AG09309 (cell line): ENCODE measurements at places on chromosomes 6 and 20.
A peak's percentile ranks its signal among the peaks of the same experiment; 100 is the strongest.

DNA sequence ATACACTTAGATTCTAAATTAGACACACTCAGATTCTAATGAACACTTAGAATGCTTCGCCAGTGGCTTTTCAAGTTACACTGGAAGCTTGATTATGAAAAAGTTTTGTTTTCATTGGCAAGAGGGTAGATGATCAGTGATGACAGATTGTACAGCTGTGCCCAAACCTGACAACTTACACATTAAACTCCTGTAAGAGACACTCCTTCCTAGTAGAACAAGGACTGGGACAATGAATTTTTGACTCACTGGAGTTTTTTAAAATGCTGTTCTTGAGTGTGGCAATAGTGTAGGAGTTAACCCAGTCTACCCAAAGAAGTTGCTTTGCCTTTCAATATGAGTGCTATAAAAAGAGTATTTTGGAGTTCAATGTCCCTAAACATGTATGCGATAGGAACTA is 140.8 kb downstream of the SLC16A10 start:
- no peak for DNase-seq

- DNase-seq, result no peak
Observed at GRCh38 chr20:44109951-44110361, 77.0 kb downstream of the JPH2 start.

DNA sequence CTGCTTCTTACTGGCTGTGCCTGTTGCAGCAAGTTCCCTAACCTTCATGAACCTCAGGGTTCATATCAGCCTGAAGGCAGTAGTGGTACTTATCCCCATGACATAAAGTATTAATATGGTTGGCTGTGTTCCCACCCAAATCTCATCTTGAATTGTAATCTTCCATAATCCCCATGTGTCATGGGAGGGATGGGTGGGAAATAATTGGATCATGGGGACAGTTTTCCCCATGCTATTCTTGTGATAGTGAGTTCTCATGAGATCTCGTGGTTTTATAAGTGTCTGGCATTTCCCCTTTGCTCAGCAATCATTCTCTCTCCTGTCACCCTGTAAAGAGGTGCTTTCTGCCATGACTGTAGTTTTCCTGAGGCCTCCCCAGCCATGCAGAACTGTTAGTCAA is 61.8 kb downstream of the FAM229B start:
- no peak for DNase-seq

DNA sequence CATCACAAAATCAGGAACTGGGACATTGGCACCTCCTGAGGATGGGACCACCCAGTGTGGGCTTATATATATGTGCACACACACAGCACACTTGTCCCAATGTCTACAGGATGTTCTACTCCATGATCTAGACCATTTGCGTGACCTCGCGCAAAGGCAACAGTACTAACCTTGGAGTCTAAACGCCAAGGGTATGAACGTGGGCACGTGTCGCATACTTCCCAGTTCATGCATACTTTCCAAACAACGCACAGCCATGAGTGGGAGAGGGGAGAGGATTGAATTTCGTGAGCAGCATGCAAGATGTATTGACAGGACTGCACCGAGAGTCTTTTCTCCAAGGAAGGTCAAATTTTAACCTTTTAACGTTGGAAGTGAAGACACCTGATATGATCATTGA is 214.2 kb upstream of the QKI start:
- DNase-seq, result no peak

DNA sequence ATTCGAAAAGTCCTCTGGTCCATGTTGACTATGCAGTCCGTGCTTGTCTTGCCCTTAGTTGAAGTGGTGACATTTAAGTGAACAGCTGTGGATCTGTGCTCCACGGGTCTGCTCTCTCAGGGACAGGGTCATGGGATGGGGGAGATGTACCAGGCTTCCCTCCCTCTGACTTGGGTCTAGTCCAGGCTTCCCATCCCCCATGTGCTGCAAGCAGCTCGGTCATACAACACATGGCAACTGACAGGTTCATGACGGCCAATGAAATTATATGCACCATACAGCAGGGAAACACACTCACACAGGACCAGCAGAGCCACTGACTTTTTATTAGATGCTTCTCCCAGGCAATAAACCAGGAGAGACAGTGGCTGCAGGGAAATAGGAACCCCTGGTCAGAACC is 201.4 kb downstream of the PTPRT start:
- DNase-seq, result no peak

GRCh38 chr6:16729183-16729691 is 32.0 kb downstream of the ATXN1 start:
- no peak for DNase-seq

DNA sequence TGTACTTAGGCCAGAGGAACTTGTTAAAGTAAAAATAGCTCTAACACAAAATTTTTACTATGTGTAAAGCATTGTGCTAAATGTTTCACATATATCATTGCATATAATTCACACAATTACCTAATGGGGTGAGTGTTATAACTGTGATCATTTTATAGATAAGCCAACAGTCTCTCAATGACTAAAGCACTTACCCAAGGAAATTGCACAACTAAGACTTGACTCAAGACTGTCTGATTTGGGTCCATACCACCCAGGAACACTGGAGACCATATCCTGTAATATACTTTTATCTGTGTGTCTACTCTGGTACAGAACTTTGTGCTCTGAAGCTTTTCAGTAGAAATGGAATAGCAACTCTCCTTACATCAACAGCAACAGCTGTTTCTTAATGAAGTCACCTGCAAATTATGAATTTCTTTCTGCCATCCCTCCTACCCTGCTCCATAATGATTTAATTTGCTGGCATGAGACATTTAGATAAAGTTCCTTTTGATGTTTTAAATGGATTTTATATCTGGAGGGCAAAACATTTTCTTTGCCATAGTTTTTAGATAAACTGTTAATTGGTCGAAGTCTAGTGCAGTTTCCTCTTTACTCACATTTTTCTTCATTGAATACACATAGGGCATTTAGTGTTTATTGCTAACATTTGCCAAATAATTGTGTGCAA is 47.5 kb downstream of the TSPYL4 start:
- peak; percentile 20 for DNase-seq
